PC-9 (cell line): ENCODE measurements at places on chromosomes 5 and 9. TPM values are rescaled to one million over a fixed set of nuclear protein-coding genes. Genes with fewer than 3 reads are reported as not detected.

The KIF27 gene
- 9.0 and 13.3 TPM in 2 replicates for total RNA-seq

The GPX8 gene
- 24.6 and 40.2 TPM in 2 replicates for total RNA-seq

DNA sequence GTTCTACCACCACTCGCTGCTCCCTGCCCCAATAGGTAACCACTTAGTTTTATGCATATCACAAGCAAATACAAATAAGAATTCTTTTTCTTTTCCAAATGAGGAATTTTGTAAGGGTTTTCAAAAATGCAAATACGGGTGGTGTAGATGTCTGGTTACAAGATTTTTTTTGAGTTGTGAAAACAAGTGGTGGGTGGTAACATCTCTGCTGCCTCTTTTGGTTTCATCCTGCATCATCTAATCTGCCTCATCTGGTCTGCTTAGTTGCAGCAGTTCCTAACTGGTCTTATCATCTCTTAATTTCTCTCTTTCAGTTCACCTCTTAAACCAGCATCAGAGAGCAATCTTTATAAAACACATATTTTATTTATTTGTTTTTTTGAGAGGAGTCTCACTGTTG is 5.3 kb downstream of the NFX1 start:
- DNase-seq, result no peak
- no peaks in the 10 kb centered on the region for H3K27me3 ChIP-seq
- H3K27ac ChIP-seq, result no peak overlapping the region

DNA sequence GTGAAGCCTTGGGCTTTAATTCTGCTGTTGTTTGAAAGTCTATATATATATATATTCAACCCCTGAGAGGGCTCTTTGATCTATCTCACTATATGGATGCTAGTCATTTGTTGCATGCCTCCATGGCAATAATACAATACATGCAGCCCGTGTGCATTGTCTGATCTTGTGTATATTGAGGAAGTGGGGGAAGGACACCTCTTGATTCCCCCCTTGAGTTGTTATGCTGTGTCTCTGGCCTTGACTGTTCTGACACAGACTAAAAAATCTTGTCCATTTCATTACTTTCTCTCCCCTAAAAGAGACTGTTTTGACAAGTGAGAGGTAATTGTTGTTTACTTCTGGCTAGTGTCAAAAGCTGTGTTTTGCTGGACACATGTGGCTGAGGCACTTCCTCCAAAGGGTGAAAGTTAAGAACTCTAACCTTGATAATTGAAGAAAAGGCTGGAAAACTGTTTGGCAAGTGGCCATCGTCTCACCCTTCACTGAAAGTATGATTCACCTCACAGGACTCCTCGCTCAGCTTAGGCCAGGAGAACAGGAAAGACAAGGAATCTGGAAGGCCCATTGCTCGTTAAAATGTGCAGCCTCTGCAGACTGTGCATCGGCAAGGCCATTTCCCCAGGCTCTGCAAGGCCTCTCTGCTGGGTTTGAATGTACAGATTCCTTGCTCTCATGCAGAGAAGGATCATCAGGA is 304.0 kb downstream of the PRELID2 start:
- H3K27ac ChIP-seq, result peak overlapping the region; percentile 71
- DNase-seq, result peak; percentile 88
- peaks cover 25% of the 10 kb centered on the region for H3K4me1 ChIP-seq
- H3K4me3 ChIP-seq, result no peak overlapping the region

GRCh38 chr9:13437866-13438265 is 158.4 kb upstream of the MPDZ start:
- no peak overlapping the region for H3K27ac ChIP-seq
- no peak for DNase-seq
- H3K4me1 ChIP-seq, result no peaks in the 10 kb centered on the region
- no peak overlapping the region for H3K4me3 ChIP-seq

DNA sequence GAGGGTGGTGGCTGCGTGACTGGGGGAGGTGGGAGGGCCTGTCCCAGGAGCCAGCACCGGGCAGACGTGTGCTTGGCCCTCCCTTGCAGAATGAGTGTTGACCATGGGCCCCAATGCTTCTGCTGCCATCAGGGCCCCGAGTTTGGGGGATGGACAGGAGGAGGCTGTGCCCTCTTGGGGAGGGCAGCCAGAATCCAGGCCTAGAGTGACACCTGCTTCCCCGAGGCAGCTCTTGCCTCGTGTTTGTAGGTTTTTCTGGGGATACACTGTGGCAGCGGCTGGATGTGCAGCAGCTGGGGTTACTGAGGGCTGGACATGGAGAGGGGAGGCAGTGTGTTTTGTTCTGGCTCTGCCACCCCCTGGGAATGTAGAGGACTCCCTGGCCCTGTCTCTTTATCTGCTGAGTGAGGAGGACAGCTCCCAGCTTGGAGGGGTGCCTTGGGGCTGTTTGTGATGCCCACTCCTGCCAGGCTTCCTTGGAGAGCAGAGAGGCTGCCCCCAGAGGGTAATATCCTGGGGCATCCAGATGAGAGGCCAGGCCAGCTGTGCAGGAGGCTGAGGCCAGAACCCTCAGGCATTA is 22.7 kb downstream of the WNK2 start:
- H3K4me1 ChIP-seq, result peaks cover 4% of the 10 kb centered on the region
- no peak overlapping the region for H3K27ac ChIP-seq
- no peaks in the 10 kb centered on the region for H3K36me3 ChIP-seq
- H3K4me3 ChIP-seq, result no peak overlapping the region
- H3K27me3 ChIP-seq, result no peaks in the 10 kb centered on the region

The CDH9 gene
- not detected in 2 replicates for total RNA-seq

DNA sequence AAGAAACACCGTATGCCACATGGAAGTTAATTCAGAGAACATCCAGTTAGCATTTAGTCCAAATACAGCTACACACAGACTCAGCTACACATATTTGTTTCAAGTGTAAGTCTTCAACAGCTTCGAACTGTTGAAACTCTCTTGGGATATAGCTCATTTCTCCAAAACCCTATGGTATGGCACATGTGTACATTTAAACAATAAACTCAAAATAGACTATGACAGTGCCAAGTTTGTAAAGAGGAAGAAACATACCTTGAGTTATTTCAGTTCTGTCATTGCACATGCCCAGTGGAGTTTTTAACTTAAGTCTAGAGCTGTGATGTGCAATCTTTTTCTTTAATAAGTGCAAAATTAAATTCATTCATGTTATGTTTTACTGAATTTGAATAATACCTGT is 155.1 kb upstream of the RAI14 start:
- H3K36me3 ChIP-seq, result no peaks in the 10 kb centered on the region
- no peak for DNase-seq
- peaks cover 44% of the 10 kb centered on the region for H3K4me1 ChIP-seq
- no peak overlapping the region for H3K27ac ChIP-seq
- no peaks in the 10 kb centered on the region for H3K27me3 ChIP-seq

DNA sequence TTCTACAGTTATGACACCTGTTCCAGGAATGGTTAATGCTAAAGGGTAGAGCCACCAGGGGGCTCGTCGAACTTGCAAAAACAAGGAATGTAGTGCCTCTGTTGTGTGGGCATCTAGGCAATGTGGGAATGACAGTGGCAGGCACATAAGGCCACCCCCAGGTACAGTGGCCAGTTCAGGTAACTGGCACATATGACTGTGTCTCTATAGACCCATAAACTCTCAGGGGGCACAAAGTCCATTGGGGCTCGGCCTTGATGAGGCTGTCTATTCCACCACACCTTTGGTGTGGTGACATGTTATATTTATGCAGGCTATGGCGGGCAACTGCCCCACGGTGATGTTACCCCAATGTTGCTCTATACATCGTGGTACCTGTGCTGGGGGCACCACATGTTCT is 59.6 kb upstream of the FAM120A start:
- no peaks in the 10 kb centered on the region for H3K27me3 ChIP-seq
- H3K4me3 ChIP-seq, result no peak overlapping the region
- H3K36me3 ChIP-seq, result no peaks in the 10 kb centered on the region

GRCh38 chr5:33370466-33370859 is 70.3 kb upstream of the TARS1 start:
- no peaks in the 10 kb centered on the region for H3K27me3 ChIP-seq
- no peaks in the 10 kb centered on the region for H3K36me3 ChIP-seq
- no peak overlapping the region for H3K4me3 ChIP-seq
- DNase-seq, result peak; percentile 13
- no peaks in the 10 kb centered on the region for H3K4me1 ChIP-seq

DNA sequence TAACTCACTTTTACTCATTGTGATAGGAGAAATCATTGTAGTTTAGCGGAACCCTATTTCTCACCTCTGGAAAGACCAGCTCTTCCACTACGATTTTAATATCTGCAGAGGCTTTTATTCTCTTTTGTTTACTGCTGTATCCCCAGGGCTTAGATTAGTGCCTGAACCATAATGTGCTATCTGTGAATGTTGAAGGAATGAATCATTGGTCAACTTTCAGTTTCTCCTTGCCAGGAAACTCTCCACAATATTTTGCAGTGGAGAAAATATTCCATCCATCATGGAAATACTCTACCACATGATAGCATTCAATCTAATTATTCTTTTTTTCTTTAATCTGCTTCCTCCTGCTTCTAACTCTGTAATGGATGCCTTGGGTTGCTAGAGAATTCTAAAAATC is 263.5 kb upstream of the PTPRD start:
- H3K4me3 ChIP-seq, result no peak overlapping the region
- no peak for DNase-seq
- H3K36me3 ChIP-seq, result no peaks in the 10 kb centered on the region
- no peaks in the 10 kb centered on the region for H3K27me3 ChIP-seq
- no peaks in the 10 kb centered on the region for H3K4me1 ChIP-seq

The ADAMTSL1 gene
- not detected in 2 replicates for total RNA-seq

The PIP5K1B gene
- not detected in 2 replicates for total RNA-seq

DNA sequence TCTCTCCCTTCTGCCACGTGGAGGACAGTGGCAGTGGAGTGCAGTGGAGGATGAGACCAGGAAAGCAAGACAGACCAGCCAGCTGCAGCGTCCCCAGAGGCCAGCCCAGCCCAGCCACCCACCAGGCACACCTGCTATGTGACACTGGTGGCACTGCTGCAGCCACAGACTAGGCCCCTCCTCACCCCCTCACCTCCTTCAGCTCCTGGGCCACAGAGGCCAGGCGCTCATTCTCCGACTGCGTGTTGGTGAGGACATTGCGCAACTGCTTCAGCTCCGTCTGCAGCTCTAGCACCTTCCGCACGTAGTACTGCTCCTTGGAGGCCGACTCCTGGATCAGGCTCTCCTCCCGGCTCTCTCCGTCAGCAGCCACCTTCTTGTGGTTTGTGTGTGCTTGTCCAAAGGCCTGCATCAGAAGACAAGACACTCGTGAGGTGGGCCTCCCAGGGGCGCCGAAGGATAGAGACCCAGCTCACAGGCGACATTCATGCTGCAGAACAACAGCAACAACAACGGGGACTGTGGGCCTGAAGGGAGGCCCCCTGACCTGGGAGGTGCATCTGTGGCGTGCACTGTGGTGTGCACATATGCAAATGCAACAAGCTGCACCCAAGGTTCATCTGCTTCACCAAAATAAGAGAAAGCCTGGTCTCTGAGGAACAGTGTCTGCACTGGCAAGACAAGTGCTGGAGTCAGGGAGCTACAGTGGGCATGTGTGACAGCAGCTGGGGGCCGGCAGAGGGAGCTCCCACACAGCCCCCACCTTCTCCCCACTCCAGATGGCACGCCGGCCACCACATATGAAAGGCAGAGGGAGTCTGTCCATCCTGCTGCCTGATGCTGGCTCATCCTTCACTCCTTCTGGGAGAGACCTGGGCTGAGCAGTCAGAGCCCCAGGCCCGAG is 35.5 kb downstream of the BICD2 start:
- H3K36me3 ChIP-seq, result no peaks in the 10 kb centered on the region
- no peaks in the 10 kb centered on the region for H3K27me3 ChIP-seq
- no peak for DNase-seq
- no peak overlapping the region for H3K27ac ChIP-seq

DNA sequence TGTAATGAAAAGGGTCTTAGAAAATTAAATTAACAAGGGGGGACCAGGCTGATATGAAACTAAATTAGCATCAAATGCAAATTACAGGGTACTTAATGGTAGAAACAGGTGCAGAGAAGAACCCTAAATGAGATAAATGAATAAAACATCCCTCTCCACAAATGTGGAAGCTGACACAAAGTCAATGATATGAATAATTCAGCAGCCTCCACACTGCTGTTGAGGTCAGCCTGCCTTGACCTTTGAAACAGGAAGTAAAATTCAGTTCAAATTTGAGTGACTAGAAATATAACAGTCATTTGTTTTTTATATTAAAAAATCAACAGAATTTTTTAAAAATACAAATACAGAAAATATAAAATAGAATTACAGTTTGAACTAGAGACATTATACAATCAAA is 40.0 kb downstream of the EBF1 start:
- H3K4me3 ChIP-seq, result no peak overlapping the region
- no peaks in the 10 kb centered on the region for H3K36me3 ChIP-seq
- DNase-seq, result no peak
- no peaks in the 10 kb centered on the region for H3K4me1 ChIP-seq
- H3K27ac ChIP-seq, result no peak overlapping the region
- H3K27me3 ChIP-seq, result peaks cover 33% of the 10 kb centered on the region

The KCNT1 gene
- total RNA-seq, result not detected in 2 replicates

The MYMK gene
- not detected in 2 replicates for total RNA-seq
